Fibroblast of upper back skin (primary cell): ENCODE measurements at places on chromosomes 12 and 14.
A peak's percentile ranks its signal among the peaks of the same experiment; 100 is the strongest.

- no peak for DNase-seq
Measured at GRCh38 chr12:88037770-88038169, 8.6 kb upstream of the C12orf50 start.

DNA sequence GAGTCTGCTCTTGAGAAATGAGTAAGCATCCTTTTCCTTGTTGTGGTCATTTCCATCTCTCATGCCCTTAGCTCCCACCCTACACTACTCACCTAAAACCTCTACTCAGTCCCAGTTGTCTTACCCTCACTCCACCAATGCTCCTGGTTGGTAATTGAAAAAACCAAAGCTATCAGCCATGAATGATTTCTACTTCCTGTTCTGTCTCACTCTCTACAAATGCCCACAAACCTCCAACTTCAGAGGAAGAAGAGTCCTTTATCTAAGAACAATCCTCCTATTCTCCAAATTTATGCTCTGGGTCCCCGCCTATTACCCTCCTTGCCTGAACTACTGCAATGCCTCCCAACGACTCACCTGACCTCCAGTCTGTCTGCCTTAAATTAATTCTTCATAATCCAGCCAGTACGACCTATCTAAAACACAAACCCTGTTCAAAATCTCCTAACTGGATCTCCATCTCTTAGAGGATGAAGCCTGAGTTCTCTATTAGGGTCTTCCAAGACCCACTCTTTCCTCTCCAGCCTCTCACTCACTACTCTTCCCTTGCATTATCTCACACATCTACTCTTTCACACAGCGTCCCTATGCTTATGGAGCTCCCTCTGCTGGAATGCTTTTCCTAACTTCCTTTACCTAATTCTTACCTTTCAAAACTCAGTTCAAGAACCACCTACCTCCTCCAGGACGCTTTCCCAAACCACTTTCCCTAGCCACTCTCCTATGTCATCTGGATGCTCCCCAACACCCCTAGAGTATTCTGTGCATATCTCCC is 2.2 kb downstream of the DHRS1 start:
- DNase-seq, result peak; percentile 25

DNA sequence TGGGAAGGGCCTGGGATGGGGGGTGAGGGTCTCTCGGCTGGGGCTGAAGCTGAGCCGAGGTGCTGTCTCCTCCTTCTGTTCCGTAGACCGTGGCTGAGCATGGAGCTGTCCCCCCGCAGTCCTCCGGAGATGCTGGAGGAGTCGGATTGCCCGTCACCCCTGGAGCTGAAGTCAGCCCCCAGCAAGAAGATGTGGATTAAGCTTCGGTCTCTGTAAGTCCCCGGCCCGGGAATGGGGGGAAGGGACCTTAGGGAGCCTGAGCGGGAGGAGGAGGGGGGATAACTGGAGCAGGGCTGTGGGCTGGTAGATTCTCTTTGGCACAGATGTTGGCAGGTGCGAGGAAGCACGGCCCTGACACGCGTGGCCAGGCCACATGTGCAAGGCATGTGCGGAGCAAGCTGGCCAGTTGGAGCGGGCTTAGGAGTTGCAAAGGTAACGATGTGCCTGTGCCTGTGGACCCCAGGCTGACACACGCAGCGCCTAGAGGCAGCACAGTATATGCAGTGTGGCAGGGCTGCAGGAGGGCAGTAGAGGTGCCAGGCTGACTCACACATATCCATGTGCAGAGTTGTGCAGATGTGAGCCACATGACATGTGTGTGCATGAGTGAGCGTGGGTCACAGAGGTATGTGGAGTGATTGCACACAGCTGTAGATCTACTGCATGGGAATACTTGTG is 512 bp downstream of the PDE1B start:
- DNase-seq, result no peak

- no peak for DNase-seq
Measured at GRCh38 chr12:1630133-1630826, 1.2 kb downstream of the WNT5B start.

DNA sequence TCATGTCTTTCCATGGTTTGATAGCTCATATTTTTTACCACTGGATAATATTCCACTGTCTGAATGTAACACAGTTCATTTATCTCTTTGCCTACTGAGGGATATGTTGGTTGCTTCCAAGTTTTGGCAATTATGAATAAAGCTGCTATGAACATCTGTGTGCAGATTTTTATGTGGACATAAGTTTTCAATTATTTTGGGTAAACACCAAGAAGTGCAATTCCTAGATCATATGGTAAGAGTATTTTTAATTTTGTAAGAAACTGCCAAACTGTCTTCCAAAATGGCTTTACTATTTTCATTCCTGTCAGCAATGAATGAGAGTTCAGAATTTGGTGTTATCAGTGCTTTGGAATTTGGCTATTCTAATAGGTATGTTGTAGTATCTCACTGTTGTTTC is 43.7 kb upstream of the SLC35F4 start:
- no peak for DNase-seq

DNA sequence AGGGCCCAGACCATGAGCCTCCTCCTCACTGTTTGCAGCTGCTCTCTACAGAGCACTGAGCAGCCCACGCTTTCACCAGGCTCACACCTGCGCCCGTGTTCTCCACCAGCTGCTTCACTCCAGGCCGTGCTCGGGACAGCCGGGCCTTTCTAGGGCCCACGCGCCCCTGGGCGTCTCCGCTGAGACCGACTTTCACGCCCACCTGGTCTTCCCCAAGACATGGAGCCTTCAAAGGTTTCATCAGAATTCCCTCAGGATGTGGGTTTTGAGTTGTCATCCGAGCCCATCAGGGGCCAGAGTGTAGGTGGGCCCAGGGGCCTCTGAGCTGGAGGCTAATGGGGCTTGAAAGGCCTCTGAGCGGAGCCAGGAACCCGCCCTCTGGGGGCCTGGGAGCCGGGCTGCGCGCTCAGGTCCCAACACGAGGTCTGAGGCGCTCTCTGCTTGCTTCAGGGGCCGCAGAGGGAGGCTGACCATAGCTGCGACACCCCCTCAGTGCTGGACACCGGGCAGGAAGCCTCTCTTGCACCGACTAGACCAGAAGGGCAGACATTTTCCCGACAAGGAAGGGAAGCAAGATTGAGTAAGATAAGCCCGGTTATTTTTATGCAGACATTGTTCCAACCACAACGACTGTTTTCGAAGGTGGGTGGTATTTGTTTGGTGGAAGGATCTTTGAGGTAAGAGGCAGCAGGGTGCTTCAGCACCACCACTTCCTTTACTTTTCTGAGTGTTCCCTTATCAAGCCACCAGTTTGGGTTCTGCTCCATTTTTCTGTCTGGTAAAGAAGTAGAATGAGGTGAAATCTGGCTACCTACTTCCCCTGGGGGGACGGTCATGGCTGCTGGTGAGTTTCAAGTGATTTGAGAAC is 125.0 kb upstream of the FUT8 start:
- no peak for DNase-seq

DNA sequence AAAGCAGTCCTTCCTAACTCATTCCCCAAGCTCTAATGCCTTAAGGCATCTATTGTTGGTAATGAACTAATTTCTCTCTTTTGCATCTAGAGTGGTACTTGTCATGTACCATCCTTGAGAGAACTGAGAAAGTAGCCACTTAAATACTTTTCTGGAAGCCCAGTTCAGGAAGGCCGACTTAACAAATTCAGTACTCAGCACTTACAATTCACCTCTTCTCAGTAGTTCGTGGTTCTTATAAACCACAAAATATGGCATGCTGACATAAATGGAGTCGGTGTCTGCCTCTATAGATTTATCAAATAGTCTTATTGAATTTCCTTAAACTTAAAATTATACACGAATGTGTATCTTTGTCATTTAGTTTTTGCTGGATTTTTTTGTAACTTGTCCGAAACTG is 9.4 kb upstream of the COCH start:
- no peak for DNase-seq

DNA sequence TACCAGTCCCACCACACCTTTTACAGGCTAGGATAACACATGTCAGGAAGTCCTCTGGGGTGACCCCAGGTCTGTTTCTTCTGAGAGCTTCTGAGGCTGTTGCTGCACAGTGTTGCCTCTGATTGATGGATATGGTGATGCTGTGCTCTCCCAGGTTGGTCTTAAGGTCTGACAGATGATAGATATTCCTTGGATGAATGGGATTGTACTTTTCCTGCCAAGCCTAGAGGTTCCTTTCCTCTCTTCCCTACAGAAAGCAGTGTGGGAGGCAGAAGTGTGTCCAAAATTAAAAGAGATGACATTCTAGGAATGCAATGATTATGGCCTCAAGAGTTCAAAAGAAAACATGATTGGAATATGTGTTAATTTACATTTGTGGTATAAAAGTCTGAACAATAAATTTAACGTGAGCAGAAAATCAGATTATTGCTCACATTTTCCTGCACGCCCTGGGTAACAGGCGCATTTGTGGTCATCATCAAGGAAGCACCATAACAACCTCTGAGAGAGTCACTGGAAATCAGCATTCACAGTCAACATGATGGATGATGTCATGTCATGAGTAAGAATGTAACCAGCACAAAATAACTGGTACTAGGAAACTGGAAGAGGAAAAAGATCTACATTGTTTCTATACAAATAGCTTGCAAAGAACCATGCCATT is 73.7 kb downstream of the BBS10 start:
- peak; percentile 66 for DNase-seq

DNA sequence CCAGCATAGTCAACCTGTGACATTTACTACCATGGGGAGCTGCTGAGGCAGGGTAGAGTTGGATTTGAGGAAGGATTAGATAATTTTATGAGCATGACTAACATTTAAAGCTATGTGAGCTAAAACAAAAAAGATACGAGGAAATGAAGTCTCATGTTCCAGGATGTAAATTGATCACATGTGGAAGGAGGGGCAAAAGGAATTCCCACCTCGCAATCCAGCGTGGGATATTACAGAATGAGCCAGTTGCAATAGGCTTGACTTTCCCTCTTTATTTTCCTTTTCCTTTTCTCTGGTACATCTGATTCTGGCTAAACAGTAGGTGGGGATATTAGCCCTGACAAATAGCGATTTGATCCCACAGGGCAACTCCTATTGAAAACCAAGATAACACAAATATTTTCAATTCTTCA is 214.9 kb upstream of the HMGA2 start:
- DNase-seq, result peak; percentile 90

- no peak for DNase-seq
Measured at GRCh38 chr14:94142247-94142646, 12.8 kb upstream of the IFI27L2 start.

DNA sequence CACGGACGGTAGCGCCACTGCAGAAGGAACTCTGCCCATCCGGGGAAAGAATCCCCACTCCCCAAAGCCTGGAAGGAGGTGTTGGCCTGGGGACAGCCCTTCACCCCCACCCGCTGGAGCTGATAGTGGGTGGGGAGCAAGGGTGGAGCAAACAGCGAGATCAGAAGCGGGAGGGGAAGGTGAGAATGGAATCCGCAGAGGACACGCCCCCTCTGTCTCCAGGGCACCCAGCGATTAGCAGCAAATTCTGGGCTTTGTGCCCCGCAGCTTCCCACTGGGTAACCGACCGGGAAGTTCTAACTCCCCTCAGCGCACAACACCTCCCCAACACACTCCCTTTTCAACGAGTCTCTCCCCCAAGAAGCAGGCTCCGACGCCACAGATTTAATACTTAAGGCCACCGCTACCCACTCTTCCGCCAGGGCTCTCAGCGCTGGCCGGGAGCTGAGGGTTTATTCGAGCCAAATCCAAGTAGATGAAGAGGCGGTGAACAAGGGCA is 1.4 kb downstream of the SLC25A29 start:
- peak; percentile 18 for DNase-seq

- no peak for DNase-seq
Measured at GRCh38 chr12:104462931-104463339, 6.2 kb downstream of the CHST11 start.

GRCh38 chr14:75831952-75832351 is 149.8 kb downstream of the TGFB3 start:
- DNase-seq, result no peak

- no peak for DNase-seq
Measured at GRCh38 chr12:53065470-53065869, 13.7 kb downstream of the SPRYD3 start.

DNA sequence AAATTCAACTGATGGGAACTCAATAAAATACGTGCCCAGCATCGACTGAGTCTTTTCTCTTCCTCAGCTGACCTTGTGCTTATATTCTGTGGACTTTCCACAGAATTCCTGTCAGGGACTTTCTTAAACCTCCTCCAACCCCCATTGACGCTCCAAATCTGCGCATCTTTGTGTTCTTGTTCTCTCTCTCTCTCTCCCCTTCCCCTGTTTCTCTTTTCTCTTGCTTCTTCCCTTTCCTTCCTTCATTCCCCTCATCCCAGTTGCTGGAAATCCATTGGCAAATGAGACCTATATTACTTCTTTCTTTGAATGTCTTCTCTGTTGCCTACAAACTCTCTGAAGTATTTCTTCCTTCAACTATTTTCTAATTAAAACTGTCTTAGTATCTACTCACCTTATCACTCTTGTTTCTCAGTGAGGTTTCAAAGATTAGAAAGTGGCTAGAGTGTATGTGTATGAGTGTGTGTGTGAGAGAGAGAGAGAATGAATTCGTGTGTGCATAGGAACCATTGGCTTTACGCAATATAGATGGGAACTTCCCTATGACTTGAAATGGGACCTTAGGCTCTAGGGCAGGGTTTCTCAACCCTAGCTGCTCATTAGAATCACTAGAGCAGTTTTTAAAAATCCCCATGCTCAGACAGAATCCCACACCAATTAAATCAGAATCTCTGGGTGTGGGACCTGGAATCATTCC is 41.8 kb upstream of the DHRS7 start:
- no peak for DNase-seq

- peak; percentile 41 for DNase-seq
Measured at GRCh38 chr12:7645395-7646177, 20.1 kb downstream of the APOBEC1 start.

DNA sequence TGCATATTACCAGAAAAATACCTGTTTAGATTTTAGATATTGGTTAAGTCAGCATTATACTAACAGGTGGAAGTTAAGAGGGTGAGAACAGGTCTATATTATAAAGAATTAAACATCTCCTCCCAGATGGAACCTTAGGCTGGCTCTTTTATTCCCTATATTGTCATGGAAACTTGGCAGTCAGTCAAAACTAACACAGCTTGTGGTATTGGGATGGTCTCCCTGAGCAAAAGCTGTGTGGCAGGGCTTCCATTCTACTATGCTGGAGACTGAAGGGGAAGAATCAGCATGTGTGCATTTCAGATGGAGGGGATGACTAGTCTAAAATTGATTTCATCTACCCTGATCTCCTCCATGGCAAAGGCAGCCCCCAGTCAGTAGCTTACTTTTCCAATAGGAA is 66.7 kb downstream of the SMOC1 start:
- no peak for DNase-seq

DNA sequence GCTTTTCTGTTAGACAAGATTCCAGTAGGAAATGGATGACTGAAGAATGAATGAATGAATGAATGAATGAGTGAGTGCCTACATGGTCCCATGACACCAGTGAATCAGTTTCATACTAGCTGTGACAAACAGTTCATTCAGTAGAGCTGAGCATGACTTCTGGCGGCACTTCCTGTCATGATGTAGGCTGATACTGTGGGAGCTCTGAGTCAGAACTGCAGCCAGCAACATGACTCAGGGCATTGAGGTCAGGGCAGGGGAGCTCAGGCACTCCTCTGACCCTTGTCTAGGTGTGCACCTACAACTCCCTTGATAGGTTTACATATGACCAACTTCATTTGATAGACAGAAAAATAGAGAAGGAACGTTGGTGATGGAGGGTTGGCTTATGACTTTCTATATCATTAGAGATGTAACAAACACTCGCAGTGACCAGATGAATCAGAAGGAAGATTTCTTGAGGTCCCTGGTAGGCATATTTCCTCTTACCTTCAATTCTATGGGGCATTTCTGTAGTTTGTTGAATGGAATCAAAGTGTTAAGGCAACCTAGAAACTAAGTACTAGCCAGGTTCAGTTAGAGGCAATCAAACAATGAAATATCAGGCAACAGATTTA is 139.3 kb upstream of the ARHGAP5 start:
- peak; percentile 69 for DNase-seq
